ENCODE measurements at places on chromosomes 7 and 10.

- no peak for DNase-seq
These were observed 33.9 kb downstream of the KMT2E start for GRCh38 chr7:105047932-105048331.

GRCh38 chr7:15430911-15431310 is 130.9 kb downstream of the AGMO start:
- no peak for DNase-seq

GRCh38 chr7:128037880-128038619 is 6.8 kb upstream of the LRRC4 start:
- DNase-seq, result no peak

GRCh38 chr7:14065286-14065685 is 75.8 kb upstream of the ETV1 start:
- no peak for DNase-seq

- DNase-seq, result no peak
These were observed 22.0 kb upstream of the PDGFA start for GRCh38 chr7:541661-542060.

DNA sequence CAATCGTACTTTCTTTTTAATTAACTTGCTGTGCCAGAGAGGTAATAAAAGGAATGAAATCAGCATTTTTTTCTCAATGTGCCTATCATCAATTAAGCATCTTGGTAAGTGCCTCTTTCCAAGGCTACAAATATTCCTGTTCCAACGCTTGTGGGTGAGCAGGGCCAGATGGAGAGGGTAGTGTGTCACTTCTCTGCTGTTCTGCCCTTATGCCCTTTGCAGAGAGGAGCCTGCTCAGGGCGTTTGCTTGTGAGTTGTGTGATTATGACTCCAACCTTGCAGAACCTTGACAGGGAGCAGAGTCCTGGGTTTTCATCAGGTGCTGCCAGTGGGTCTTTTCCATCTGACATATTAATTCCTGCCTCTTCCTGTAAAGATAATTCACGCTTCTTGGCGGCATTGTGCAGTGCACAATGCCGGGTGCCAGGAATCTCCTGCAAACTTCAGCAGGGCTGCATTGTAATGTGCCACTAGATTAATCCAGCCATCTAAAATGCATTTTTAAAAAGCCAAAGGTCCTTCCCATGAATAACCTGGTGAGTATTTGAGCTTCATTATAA is 234.4 kb downstream of the ARHGAP12 start:
- no peak for DNase-seq

DNA sequence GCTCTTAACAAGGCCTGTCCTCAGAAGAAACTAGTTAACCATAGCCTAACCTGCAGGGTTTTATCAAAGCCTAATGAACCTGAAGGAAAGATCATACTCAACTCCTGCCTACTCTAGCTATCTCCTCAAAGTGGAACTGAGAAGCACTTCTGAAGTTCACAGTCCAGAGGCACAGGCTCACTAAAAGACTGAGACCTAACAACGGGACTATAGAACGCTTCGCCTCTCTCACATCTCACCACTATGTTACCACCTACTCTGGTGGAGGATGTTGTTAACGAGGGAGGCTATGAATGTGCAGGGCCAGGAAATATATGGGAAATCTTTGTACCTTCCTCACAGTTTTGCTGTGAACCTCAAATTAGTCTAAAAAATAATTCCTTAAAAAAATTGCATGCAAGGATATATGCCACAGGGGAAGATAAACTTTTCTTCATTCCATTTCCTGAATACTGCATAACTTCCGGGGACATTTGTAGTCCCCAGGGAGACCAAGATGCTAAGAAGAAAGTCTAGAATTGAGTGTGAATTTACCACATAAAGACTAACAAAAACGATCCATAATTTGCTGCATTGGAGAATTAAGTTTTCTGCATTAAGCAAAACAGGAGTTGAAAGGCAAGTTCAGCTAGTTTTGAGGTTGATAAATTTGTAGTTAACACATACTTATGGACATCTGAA is 21.6 kb downstream of the LIPJ start:
- no peak for DNase-seq

DNA sequence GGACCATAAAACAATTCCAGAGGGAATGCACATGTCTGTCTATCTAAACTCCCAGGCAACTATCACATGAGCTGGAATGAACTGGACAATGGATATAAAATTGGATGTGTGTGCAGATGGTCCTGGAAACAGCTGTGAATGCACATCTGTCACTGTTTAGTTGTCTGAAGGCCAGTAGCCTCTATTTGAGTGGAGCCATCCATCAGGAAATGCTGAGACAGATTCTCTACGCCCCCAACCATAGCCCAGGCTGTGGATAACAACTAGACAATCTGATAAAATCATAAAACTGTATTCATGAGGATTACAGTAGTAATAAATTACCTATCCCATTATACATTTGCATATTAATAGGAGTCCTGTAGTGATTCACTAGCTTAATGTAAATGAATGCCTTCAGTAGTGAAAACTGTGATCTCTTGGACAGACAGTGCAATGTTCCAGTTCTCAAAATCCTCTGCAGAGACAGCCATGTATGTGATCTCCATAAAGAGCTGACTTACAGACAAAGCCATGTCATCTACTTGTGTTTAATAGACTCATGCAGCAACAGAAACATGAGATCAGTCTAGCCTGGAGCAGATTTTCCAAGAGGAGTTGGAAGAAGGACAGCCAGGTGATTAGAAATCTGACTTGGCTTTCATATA is 907.6 kb downstream of the KCNMA1 start:
- no peak for DNase-seq

GRCh38 chr7:114107522-114107921 is 188.7 kb upstream of the PPP1R3A start:
- DNase-seq, result no peak

- no peak for DNase-seq
These were observed 141.7 kb downstream of the DLG5 start for GRCh38 chr10:77784856-77785255.

DNA sequence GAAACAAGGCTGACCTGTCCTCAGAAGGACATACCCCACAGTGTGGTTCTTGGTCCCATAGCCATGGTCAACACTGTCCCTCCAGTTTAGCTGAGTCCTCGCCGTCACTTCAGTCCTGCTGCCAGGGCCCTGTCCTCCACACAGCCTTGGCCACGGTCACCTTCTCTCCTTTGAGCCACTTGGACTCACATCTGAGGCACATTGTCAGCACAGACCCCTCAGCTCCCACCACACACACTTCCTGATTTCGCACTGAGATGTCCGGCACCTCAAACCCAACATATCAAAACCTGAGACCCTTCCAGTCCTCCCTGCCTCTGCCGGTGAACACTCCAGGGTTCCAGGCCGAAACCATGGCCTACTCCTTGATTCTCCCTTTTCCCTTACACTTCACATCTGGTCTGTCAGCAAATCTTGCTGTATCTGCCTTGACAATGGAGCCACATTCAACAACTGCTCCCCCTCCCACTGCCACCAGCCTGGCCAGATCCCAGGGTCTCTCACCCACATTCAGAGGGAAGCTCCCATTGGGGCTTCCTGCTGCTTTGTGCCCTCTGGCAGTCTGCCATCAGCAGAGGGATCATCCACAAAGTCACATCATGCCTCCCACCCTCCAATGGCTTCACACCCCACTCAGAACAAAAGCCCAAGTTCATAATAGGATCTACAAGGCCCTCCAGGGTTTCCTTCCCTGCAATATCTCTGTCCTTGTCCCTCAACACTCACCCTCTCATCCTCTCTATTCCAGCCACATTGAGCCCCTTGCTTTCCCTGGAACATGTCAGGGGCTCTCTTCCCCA is 219.6 kb upstream of the SHH start:
- no peak for DNase-seq

DNA sequence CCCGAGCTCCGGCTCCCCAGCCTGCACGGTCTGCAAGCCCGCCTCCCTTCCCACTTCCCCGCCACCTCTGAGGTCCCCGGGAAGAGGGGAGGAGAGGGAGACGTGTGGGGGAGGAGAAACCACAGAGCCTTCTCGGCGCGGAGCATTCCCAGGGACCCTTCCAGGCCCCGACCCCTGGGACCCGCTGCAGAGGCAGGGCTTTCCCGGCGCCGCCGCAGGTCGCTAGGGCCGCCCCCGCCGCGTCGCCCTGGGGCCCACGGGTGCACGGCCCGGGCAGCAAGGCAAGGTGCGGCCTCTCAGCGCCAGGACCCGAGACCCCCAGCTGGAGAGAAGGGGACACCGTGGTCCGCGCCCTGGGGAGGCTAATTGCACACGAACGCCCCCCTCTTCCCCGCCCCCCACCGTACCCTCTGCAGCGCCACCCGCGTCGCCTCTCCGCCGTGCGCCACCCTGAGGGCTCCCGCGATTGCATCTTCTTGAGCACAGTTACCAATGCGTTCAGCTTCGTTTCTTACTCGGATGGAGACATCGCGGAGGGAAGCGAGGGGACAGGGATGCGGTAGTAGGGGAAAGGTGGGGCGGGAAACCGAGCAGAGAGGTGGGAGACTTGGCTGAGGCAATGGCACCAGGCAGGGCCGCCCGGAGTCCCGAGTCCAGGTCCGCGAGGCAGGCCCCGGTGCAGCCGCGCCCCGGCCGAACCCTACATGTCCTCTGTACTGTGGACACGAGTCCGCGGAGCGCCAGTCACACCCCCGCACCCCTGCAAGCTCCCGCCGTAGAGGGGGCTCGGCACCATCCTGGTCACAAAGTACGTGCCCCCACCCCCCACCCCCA is 28.9 kb downstream of the SKIDA1 start:
- DNase-seq, result no peak
